Ammon's horn (tissue), 1 donor: ENCODE measurements at places on chromosomes 12 and 14.

GRCh38 chr12:11563785-11564739, 85.4 kb upstream of the ETV6 start:
- DNase-seq, result no peak

- no peak for DNase-seq
Observed at GRCh38 chr14:92903359-92903758, 19.6 kb upstream of the CHGA start.

- DNase-seq, result no peak
Observed at GRCh38 chr12:848173-848865, 95.9 kb downstream of the WNK1 start.

- DNase-seq, result no peak
Observed at GRCh38 chr14:55927028-55927427, 191.2 kb upstream of the PELI2 start.
